Immature natural killer cell (primary cell): ENCODE measurements at places on chromosomes 12 and 14.

- no peak for DNase-seq
Observed at GRCh38 chr14:99757331-99758070, 35.7 kb upstream of the EML1 start.

DNA sequence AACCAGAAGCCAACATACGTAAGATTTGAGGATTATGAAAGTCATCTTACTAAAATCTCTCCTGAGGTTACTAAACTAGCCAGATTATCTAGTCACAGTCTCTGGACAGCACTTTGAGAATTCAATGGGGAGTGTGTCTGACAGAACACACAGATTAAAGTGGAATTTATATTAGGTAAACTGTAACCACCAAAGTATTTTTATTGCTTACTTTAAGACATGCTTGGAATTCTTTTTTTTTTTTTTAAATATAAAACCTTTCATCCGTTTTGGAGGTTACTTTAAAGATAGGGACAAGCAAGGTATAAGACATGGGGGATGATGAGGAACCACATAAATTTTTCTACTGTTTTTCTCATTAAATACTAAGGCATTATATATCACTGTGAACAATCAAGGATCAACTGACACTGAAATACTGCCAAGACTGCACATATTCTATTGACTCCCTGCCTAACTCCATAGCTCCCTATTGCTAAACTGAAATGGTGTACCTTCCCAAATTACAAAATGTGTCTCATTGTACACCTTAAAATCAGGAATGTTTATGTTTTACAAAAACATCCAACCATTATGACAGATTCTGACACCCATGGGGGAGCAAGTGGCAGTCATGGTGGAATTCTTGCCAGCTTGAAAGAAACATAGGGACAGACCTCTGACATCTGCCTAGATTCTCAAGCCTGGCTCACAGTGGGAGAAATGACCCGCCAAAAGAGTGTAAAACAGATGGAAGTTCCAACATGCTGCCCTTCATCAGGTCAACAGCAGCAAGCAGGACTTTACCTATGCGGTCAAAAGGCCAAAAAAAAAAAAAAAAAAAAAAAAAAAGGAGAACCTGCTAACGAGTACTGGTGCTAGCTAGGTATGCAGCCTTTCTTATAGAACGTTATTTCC lies 239.3 kb downstream of the MED13L start:
- no peak for DNase-seq

DNA sequence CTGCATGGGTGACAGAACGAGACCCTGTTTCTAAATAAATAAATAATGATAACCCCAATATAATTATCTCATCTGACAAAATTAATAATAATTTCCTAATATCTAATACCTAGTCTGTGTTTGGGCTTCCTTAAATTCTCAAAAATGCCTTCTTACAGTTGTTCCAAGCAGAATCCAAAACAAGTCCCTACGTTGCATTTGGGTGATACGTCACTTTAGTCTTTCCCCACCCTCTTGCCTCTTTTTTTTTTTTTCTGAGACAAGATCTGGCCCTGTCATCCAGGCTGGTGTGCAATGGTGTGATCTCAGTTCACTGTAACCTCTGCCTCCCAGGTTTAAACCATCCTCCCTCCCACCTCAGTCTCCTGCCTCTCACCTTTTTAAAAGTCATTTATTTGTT lies 26.7 kb downstream of the VEZT start:
- no peak for DNase-seq

DNA sequence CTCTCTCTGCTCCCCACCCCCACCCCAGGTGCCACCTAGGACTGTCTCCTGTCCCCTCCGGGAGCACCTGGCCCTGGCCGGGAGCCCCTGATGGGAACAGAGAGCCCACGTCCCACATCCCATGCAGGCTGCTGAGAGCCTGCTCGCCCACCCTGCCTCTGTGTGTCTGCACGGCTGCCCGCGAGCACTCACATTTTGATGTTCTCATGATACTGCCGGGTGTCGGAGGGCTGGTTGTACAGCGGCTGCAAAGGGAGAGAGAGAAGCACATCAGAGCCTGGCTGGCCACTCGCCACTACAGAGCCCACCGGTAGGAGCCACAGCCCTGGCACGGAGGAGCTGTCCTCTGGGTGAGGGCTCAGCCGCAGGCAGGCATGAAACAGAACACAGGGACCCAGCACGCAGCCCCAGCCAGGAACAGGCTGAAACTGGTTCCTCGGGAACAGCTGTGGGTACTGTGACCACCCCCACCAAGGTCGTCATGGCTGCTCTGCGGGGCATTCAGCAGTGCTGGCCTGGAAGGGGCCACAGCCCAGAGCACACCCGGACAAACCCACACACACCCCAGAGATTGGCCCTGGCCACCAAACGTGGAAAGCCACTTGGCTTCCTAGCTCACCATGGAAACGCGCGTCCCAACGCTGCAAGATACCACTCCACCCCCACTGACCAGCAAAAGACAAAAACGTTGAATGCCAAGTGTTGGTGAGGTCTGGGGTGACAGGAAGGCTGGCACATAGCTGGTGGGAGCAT lies 117.6 kb downstream of the NCOR2 start:
- DNase-seq = no peak

- DNase-seq = no peak
Observed at GRCh38 chr12:88600272-88600671, 20.0 kb upstream of the KITLG start.
